ENCODE measurements at places on chromosomes 7 and 10.

DNA sequence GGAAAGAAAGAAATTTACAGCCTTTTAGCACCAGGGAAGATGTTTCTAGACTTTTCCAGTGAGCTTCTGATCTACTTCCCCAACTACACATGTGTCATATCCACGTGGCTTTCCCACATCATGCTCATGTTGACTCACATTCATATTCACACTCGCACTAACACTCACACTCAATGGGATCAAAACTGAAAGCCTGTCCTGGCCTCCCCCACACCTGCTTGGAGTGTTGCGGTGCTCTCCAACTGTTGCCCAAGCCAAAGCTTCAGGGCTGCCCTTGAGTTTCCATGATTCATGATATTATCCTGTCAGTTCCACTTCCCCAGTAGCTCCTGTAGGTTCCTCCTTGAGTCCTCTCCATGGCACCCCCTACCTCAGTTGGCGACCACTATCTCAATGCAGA is 444.4 kb downstream of the GATA3 start:
- DNase-seq: no peak

- DNase-seq: peak; percentile 28
These were observed 9.1 kb downstream of the SDHAF3 start for GRCh38 chr7:97126483-97127171.

DNA sequence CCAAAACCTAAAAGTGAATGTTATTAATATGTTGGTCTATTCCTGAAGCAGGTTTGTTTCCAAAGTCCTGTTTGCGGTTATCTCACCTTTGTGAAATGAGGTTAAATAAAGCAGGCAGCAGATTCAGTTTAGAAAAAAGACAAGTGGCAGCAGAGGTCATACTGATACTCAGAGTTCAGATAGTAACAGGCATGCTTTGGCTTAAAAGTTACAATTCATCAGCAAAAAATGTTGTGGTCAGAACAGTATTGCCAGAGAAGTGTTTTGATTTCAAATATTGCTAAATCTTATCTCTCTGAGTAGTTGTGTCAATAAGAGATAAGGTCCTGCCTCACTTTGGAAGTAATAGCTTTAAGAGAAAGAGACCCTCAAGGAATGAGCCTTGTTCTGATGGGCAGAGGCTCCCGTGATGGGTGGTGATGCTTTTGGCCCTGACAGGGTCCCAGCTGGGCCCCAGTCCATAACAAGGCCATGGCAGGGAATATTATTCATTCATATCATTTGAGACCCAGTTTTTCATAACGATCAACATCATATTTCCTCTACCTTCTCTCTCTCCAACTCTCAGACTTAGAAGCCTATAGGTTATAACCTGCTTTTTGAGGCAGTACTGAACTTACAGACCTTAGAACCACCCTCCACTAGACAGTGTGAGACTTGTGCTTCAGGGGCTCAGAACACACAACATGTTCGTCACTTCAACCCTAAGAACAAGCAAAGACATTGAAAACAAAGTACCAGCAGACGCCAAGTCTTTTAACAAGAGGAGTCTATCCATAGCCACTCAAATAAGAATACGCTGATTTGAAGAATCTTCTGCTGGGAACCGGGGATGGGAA is 58.5 kb upstream of the AHR start:
- DNase-seq: peak; percentile 31

- no peak for DNase-seq
These were observed 82.1 kb downstream of the CPEB3 start for GRCh38 chr10:92208736-92209135.

DNA sequence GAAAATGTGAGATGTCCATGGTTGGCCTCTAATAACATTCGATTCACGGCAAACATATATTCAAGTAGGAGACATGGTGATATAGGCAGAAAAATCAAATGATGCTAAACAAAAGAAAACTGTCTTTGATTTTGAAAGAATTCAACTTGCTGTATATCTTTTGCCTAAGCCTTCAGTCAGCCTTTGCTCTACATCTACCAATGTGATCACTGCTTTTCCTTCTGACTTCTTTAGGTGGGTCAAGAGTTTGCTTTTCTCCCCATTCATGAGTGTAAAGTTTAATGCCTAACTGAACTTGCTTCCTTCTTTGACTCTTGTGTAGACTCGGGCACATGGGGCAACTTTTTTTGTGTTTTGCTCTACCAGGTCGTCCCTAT is 417 bp upstream of the HIF1AN start:
- no peak for DNase-seq

DNA sequence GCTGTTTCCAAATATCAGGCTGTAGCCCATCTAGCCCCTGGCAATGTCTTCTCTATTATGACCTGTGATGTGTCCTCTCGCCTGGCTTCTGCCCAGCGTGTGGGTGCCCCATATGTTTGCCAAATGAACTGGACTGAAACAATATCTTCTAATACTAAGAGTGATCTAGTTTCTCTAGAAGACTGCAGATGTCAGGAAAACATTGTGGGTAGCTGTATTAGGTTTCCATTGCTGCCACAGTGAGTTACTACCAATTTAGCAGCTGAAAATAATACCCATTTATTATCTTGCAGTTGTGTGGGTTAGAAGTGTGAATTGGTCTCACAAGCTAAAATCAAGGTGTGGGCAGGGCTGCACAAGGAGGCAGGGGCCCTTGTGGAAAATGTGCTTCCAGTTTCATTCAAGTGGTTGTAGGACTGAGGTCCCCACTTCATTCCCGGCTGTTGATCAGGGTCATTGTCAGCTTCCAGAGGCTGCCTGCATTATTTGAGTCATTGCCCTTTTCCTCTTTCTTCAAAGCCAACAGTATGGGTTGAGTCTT is 202.8 kb upstream of the BMPER start:
- no peak for DNase-seq

GRCh38 chr10:34001087-34001580 is 666.7 kb upstream of the NRP1 start:
- no peak for DNase-seq

GRCh38 chr10:80498833-80499741 is 38.6 kb upstream of the SH2D4B start:
- peak; percentile 97 for DNase-seq

DNA sequence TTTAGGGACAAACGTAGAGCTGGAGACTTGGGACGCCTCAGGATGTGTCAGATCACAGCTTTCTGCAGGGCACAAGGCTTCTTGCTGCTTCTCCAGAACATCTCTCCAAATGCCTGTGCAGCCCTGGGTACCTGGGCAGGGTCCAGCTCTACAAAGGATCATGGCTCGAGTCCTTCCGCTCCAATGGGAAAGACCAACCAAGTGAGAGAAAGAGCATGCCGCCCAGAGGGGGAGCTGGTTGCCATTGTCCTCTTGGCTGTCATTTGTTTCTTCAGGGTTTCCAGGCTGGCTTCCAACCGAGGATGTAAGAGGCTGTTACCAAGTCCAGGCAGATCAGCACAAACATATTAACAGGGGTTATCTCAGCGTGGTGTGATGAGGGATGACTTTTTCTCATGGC is 5.6 kb upstream of the LEP start:
- DNase-seq: no peak

- DNase-seq: no peak
These were observed 3.5 kb upstream of the EPHA1 start for GRCh38 chr7:143411976-143412708.

DNA sequence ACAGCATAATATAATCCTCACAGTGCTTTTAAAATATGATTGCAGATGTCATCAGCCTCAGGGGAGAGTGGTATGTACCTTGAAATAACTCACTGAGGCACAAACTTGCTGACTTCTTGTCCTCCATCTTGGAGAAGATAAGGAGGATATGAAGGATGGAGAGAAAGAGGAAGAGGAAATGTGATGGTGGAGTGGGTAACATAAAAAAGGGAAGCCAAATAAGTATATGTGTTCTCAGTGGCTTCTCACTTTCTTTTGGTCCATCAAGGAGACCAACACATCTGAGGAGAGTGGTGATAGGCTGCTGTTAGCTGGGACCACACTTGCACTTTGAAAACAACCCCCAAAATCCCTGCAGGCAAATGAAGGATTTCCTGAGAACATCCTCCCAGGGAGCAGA is 21.6 kb upstream of the ZNF37A start:
- no peak for DNase-seq

GRCh38 chr7:36192877-36193276 is 39.8 kb downstream of the EEPD1 start:
- DNase-seq: no peak

GRCh38 chr10:76036111-76036940 is 604.9 kb downstream of the LRMDA start:
- peak; percentile 63 for DNase-seq

- no peak for DNase-seq
These were observed 12.3 kb upstream of the FAM133B start for GRCh38 chr7:92602352-92603088.

- DNase-seq: peak; percentile 75
These were observed 384.4 kb upstream of the AUTS2 start for GRCh38 chr7:69213878-69214277.

DNA sequence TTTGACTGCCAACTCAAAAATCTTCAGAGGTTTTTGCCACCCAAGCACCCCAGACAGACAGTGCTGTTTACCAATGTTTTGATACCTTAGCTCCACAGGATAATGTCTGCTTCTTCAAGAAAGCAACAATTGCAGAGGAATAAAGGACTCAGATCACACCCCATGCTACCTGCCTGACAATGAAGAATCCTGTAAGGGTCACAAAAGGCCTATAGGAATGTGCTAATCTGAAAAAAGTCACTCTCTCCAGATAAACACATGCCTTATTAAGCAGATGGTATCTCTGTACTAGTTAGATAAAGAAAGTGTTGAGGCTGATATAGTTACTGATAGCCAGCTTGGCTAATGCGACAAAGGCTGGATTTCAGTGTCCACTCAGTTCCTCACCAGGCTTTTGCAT is 1076.7 kb upstream of the SORCS1 start:
- no peak for DNase-seq

DNA sequence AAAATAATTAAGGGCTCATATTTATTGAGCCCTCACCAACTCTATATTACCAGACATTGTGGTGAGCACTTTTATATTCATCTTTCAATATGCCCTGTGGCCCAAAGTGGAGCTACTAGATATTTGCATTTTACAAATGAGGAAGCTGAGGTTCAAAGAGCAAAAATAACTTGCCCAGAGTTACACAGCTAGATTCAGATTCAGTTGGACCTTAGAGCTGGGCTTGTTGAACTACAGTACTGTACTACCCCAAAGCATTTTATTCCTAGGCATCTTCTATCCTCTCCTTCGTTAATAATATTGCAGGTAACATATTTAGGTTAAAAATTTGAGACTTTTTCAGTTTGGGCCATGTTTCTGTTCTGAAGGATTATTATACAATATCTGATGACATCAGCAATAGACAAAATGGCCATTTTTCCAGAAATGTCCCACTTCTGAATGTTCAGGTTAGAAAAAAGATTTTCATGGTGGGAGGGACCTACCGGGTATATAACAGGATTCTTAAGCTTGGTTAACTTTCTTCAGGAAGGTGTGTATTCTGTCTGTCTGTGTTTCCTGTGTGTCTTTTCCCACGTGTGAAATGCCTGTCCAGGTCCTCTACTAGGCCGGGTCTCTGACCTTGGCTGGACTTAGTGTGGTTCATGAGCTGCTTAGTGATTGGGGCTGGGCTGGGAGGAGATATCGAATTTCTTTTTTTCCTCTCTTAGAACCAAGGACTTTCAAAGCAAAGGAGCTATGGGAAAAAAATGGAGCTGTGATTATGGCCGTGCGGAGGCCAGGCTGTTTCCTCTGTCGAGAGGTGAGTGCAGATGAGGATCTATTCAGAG is 13.6 kb downstream of the PRXL2A start:
- DNase-seq: no peak

DNA sequence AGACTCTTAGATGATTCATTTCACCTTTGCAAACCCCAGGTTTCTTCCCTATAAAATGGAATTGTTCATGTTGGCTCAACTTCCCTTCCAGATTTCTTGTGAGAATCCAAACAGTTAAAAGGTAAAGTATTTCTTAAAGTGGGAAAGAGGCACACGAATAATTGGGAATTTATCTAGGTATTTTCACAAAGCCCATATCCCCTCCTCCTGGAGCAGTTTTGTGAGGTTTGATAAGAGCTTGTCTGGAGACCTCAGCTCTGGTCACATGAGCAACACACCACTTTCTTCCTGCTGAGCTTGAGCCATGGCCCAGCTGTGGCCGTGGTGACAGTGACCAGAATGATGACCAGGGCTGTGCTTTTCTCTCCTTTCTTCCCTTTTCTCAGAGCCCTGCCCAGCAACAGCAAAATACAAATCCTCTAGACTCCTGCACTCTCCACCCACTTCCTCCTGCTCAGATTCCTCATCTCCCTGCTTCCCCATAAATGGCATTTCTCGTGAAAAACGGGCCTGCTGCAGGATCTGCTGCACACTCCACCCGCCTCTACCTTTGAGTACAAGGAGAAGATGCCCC is 87.7 kb downstream of the PIK3CG start:
- DNase-seq: no peak

DNA sequence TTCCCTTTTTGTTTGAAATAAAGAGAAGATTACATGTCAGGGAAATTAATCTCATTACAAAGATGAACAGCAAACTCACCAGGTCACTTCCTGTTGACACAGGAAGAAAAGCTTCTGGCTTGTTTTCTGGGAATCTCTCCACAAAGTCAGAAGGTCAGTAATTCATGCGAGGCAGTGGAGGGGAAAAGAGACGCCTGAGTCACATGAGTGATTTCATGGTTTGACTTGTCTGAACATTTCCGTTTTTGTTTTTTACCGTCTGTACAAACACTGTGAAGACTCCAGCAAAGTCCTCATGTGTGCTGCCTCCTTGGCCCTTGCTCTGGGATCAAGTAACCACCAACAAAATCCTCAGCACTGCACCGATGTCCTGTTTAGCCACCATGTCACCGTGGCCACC is 2.5 kb upstream of the HABP2 start:
- DNase-seq: no peak

GRCh38 chr7:135710417-135711138 is 17.4 kb downstream of the SLC13A4 start:
- DNase-seq: no peak

DNA sequence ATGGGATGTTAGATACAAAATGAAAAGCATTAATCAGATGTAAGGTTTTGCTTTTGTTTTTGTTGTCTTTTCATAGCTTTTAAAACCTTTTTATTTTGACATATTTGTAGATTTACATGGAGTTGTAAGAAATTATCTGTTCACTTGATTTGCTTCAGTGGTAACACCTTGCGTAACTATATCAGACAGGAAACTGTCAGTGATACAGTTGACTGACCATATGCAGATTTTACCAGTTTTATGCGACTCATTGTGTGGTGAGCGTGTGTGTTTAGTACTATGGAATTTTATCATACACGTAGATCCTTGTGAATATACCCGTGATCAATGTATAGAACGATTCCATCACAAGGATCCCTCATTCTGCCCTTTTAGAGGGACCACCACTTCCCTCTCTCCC is 701.4 kb downstream of the SUGCT start:
- DNase-seq: no peak

- DNase-seq: peak; percentile 31
These were observed 135.8 kb downstream of the CAMK1D start for GRCh38 chr10:12484941-12485805.

DNA sequence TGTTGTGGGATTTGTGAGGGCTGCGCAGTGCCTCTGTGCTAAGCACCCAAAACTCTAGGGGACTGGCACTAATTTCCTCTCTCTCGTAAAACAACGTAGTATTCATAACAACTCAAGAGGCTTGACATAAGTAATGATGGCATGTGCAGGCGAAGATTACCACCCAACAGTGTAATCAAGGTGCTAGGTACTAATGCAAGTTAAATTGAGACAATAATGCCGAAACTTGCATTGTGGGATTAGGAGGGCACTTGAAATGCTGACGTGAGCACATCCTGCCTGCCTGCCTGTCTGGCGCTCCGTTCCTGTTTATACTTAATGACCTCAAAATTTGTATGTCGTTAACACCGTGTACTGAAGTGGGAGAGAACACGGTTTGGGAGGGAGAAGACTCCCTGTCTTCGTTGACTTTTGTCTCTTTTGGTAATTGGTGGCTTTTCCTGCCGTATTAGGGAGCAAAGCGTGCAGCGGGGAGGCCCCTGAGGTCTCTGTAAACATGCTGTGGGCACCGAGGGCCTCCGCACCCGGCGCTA is 139.0 kb downstream of the MGMT start:
- no peak for DNase-seq
